NCI-H1417 treated with DMSO at 0.1 percent for 48 hours (cell line): ENCODE measurements at places on chromosomes 2 and 18.

- DNase-seq = no peak
These were observed 100.1 kb upstream of the CERS6 start for GRCh38 chr2:168355779-168356476.

DNA sequence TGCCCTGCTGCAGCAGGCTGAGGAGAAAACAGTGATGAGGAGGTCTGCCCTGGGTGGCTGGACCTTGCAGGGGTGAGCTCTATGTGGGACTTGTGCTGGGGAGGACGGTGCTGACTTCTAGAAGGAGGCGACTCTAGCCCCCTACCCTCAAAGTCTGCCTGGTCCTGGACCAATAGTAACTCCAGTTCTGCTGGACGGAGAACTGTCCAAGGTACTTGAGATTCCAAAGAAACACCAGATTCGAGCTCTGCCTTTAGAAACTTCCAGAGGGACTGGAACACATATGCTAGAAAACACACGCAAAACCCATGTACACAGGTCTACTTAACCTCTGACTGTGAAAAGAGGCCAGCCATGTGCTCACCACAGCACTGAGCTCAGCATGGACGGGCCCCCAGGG is 260.6 kb downstream of the TWIST2 start:
- DNase-seq = no peak

DNA sequence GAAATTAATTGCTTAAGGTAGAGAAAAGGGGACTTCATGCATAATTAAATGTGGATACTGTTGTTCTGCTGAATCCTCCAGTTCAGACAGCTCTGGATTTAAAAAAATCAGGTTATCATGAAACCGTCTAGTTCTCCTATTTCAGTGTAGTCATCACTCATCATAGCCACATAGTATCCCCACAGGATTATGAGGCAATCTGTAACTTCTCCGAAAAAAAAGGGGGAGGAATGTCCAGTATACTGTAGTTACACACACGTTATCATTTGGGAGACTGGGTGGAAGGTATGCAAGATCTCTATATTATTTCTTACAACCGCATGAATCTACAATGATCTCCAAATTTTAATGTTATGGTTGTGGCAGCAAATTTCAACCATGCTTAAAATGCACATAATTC is 114.0 kb downstream of the HIBCH start:
- DNase-seq = no peak

- DNase-seq = no peak
These were observed 94.5 kb downstream of the BARD1 start for GRCh38 chr2:214715025-214715424.
